Endothelial cell of umbilical vein (primary cell): ENCODE measurements at places on chromosomes 1 and 21. TPM values are rescaled to one million over a fixed set of nuclear protein-coding genes. Genes with fewer than 3 reads are reported as not detected.

GRCh38 chr1:51990478-51990965 lies at the start of gene RAB3B:
Gene RAB3B, minus strand, starts transcription at chr1:51990700. Its CDS starts 13,583 bp downstream, at chr1:51977117.
- no peaks in the 10 kb centered on the region for H3K4me1 ChIP-seq
- DNase-seq: peak; percentile 71
- H3K27ac ChIP-seq: no peak within 1 kb of the TSS
- H3K36me3 ChIP-seq: no peaks in the 10 kb centered on the region
- H3K4me3 ChIP-seq: peak within 1 kb of the TSS; percentile 84

- no peak overlapping the region for H3K27ac ChIP-seq
- H3K36me3 ChIP-seq: no peaks in the 10 kb centered on the region
- no peak for DNase-seq
- H3K4me3 ChIP-seq: no peak overlapping the region
These were observed 9.7 kb upstream of the PRDX6 start for GRCh38 chr1:173467426-173467825.

- H3K27me3 ChIP-seq: peaks cover 6% of the 10 kb centered on the region
- H3K4me3 ChIP-seq: no peak overlapping the region
- H3K4me1 ChIP-seq: peaks cover 9% of the 10 kb centered on the region
- no peaks in the 10 kb centered on the region for H3K36me3 ChIP-seq
- H3K27ac ChIP-seq: no peak overlapping the region
These were observed 3.3 kb upstream of the GBP1 start for GRCh38 chr1:89068291-89068690.

TMPRSS15 gene
- polyA plus RNA-seq: not detected in 2 replicates

SLAMF9 gene
- not detected in 2 replicates for polyA plus RNA-seq

GRCh38 chr1:230495076-230495475 lies 68.9 kb upstream of the PGBD5 start:
- DNase-seq: no peak

DNA sequence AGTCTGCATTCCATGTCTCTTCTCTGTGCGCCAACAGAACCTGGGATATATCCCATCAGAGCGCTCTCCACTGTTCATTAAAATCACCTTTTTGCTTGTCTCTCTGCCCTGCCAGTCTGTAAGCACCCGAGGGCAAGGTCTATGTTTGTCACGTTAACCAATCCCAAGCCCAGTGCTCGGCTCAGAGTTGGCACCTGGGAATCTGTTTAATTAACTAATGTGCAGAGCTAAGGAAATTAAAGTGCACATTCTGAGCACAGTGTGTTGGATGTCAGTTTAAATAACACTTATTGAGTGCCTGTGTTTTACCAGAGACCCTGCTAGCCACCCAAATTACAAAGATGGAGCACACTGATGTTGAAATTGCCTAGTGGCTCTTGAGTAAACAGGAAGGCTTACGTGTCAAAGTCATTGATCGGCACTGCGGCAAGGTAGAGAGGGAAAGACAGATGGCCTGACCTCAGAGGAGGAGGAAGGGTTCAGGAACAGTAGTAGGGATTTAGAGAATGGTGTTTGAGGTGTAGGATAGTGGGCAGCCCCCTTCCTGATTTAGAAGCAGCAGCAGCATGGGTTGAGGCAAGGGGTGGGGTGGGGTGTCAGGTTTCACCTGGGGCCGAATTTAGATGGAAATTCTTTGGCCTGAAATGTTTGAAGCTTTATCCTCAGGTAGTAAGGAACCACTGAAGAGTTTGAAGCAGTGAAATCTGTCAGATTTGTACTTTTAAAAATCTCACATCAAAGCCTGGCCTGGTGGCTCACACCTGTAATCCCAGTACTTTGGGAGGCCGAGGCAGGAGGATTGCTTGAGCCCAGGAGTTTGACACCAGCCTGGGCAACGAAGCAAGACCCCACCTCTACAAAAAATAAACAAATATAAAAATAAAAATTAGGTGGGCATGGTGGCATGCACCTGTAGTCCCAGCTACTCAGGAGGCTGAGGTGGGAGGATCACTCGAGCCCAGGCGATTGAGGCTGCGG lies 7.7 kb downstream of the ARMH1 start:
- no peak overlapping the region for H3K4me3 ChIP-seq
- DNase-seq: no peak
- peaks cover under 1% of the 10 kb centered on the region for H3K4me1 ChIP-seq
- no peaks in the 10 kb centered on the region for H3K36me3 ChIP-seq

C1orf21 gene
- polyA plus RNA-seq: 0.79 and 1.1 TPM in 2 replicates

- H3K36me3 ChIP-seq: no peaks in the 10 kb centered on the region
- H3K4me3 ChIP-seq: no peak overlapping the region
- H3K27me3 ChIP-seq: no peaks in the 10 kb centered on the region
- H3K4me1 ChIP-seq: no peaks in the 10 kb centered on the region
These were observed 54.1 kb downstream of the CHD5 start for GRCh38 chr1:6126028-6126427.

DNA sequence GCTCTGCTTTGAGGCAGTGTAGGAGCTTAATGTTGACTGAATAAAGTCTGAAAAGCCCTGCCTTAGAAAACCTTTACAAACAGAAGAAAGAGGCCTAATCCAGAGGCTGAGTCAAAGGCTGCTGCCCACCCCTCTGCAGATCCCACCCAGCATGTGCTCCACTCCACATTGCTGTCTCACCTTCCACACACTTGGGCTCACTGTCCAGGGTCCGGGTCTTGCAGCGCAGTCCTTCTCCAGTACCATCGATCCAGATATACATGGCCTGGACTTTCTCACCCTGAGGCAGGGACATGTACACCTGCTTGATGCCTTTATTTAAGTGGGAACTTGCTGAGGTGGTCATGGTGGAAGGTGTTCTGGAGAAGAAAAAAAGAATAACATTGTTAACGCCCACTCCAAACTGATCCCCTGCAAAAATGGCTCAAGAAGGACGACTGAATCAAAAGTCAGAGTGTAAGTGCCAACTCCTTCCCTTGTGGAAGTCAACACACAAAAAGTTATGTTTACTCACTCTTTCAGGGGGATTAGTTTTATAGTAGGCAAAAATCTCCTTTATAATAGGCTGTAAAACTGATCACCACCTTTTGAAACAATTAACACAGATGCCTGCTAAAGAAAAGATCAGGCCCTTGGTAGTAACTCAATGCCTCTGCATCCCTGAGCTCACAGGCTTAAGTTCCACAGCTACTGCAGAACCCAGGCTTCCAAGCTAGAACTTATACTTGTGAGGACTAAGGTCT lies 3.0 kb downstream of the GLUL start:
- H3K4me1 ChIP-seq: peaks cover 4% of the 10 kb centered on the region
- no peak overlapping the region for H3K27ac ChIP-seq
- H3K4me3 ChIP-seq: peak overlapping the region; percentile 66
- no peak for DNase-seq

- H3K27me3 ChIP-seq: no peaks in the 10 kb centered on the region
- no peak overlapping the region for H3K27ac ChIP-seq
- no peak for DNase-seq
- no peaks in the 10 kb centered on the region for H3K4me1 ChIP-seq
- H3K4me3 ChIP-seq: no peak overlapping the region
These were observed 40.0 kb upstream of the ZNF648 start for GRCh38 chr1:182101415-182102042.

GRCh38 chr1:205588636-205589035 lies 43.2 kb downstream of the ELK4 start:
- H3K4me3 ChIP-seq: no peak overlapping the region
- no peak overlapping the region for H3K27ac ChIP-seq
- peaks cover 4% of the 10 kb centered on the region for H3K4me1 ChIP-seq
- H3K27me3 ChIP-seq: no peaks in the 10 kb centered on the region
- peak; percentile 83 for DNase-seq

XCL1 gene
- not detected in 2 replicates for polyA plus RNA-seq

DNA sequence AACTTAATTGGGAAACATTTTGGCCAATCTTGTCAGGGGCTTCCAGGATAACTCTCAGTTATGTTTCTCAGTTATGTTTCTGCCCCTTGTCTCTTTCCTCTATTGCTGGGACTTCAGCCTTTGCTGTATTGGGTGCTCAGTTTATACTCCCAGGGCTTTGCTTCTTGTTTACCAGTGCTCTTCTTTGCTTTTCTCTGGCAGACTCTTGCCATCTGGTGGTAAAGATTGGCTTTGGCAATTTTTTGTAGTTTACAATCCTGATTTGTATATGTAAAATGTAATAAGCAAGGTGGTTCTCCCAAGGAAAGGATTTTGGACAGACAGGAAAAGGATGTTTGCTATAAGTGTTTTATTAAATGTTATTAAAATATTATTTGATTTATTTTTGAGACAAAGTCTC lies 37.9 kb downstream of the FABP3 start:
- no peaks in the 10 kb centered on the region for H3K4me1 ChIP-seq
- H3K4me3 ChIP-seq: no peak overlapping the region
- H3K36me3 ChIP-seq: peaks cover 5% of the 10 kb centered on the region
- no peak overlapping the region for H3K27ac ChIP-seq
- peak; percentile 67 for DNase-seq

DNA sequence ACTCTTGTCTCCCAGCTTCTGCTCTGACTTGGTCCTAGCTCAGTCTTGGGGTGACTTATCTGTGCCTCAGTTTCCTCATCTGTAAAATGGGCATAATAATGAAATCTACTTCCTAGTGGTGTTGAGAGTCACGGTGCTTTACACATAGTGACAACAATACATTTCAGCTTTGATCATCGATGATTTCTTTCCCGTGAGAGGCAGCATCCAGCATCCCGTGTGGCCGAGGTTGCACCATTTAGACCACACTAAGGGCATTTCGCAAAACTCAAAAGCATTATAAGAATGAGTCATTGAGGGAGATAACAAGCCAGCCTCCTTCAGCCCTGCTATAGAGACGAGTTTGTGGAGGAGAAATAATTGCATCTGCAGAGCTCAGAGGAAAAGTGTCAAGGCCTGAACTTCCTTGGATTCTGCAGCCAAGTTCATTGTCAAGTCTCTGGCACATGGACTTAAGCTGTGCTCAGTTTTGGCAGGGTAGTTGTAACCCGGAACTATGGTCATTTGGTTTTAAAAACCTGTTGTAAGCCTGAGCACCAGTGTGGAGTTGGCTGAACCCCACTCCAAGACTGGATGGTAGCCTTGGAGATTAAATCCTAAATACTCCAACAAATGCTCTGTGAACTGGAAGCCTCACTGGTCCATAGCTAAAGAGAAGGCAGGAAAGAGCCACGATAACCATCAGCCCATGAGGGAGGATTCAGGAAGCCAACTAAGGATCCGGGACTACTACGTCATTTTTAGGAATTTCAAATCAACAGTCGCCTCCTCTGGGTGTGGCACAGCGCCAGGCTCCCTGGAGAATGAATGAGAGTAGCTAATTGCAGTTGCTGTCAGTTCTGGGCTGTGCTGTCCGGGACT lies 64.2 kb downstream of the TCP10L start:
- no peaks in the 10 kb centered on the region for H3K27me3 ChIP-seq
- no peaks in the 10 kb centered on the region for H3K36me3 ChIP-seq
- peaks cover 71% of the 10 kb centered on the region for H3K4me1 ChIP-seq

DNA sequence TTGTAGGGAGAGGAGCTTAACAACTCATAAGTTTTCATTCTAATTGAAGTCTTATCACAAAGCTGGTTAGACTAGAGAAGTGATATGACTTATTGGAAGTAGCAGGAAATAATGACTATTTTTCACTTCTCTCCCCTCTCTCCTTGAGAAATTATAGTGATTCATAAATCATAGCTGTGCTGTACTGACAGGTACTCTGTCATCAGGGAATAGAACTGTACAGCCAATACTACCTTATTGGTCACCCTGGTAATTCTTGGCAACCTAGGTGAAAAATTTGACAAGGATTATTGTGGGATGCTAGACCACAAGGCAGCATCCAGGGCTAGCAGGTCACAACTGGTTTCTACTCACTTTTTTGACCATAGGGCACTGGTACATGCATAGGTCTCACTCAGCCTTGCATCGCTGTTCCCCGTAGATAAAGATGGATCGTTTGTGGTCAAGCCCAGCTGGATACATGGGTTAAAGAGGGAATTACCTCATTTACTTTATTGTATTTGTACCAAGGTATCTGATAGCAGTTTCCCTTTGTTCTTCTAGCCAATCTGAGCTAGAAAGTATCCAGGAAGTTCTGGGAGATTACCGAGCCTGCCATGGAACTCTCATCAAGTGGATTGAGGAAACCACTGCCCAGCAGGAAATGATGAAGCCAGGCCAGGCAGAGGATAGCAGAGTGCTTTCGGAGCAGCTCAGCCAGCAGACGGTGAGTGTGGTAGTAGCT lies 113.6 kb downstream of the MACF1 start:
- peak; percentile 91 for DNase-seq
- peak overlapping the region; percentile 71 for H3K27ac ChIP-seq
- H3K36me3 ChIP-seq: peaks cover 38% of the 10 kb centered on the region
- peaks cover 24% of the 10 kb centered on the region for H3K4me1 ChIP-seq
- no peaks in the 10 kb centered on the region for H3K27me3 ChIP-seq

OR14K1 gene
- polyA plus RNA-seq: not detected in 2 replicates
